PC-3 (cell line): ENCODE measurements at places on chromosomes 7 and 10.
A peak's percentile ranks its signal among the peaks of the same experiment; 100 is the strongest.

DNA sequence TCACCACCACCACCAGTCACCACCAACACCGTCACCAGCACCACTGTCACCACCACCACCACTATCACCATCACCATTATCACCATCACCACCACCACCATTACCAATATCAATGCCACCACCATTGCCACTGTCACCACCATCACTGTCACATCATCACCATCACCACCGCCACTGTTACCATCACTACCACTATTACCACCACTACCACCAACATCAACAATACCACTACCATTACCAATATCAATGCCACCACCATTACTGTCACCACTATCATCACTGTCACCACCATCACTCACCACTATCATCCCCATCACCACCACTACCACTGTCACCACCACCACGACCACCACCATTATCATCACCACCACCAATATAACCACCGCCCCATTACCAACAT lies 14.0 kb upstream of the DENND2A start:
- no peak for DNase-seq

- peak; percentile 23 for DNase-seq
Measured at GRCh38 chr7:149496642-149497391, 792 bp downstream of the ZNF746 start.

GRCh38 chr7:77575187-77575586 lies 38.1 kb downstream of the PTPN12 start:
- DNase-seq, result no peak

GRCh38 chr7:7099584-7100014 lies 82.7 kb upstream of the C1GALT1 start:
- peak; percentile 98 for DNase-seq

GRCh38 chr10:75058161-75058560 lies 53.3 kb upstream of the SAMD8 start:
- no peak for DNase-seq

GRCh38 chr7:153640586-153640985 lies 411.6 kb upstream of the DPP6 start:
- DNase-seq, result no peak

DNA sequence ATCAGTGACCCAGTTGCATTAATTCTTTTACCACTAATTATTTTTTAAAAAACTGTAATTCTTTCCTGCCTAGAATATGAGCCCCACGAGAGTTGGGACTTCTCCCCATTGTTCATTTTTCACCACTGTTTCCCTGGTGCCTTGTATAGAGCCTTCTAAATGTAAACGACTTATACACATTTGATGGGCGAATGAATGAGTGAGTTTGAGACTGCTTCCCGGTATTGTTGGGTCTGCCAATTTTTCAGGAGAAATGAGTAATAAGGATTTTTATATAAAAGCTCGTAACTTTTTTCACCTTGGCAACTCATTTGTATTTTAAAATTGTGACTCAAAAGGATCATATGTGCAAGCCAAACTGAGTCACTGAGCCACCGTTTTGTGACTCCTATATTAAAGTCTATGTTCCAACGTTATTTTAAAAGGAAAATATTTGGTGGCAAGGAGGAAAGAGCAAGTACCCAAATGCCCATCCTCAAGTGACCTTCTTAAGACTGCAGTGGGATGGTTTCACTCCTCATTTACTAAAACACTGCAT lies 621.3 kb downstream of the KCNMA1 start:
- peak; percentile 99 for DNase-seq

DNA sequence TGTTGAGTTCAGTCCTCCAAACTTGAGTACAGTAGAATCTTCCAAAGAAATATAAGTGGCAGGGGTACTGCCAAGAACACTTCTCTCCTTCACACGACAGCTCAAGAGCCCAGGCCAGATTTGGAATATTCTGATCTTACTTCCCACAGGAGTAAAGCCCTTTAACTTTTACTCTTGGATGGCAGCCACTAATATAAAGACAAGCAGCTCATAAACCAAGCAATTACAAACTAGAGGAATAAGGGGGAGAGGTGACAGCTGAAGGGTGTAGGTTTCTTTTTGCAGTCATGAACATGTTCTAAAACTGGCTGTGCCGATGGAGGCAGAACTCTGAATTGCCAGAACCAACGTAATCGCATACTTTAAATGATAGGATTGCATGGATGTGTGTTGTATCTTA lies 74.8 kb downstream of the SVIL start:
- DNase-seq, result no peak

DNA sequence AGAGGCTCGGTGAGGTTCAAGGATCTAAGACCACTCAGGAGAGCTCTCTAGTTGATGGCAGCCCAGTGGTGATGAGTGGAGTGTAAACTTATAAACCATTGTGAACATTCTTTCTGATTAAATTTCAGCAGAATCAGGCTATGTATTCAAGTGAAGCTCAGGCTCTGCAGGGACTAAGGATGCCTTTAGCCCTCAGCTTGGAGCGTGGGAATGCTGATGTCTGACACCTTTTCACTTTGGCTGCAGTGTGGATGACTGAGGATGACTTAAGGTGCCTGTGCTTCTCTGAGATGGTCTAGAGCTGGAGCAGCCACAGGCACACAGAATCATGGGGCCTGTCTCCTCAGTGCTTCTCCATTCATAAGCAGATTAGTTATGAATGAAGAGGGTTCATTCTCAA lies 150.4 kb downstream of the SORCS3 start:
- DNase-seq, result no peak

DNA sequence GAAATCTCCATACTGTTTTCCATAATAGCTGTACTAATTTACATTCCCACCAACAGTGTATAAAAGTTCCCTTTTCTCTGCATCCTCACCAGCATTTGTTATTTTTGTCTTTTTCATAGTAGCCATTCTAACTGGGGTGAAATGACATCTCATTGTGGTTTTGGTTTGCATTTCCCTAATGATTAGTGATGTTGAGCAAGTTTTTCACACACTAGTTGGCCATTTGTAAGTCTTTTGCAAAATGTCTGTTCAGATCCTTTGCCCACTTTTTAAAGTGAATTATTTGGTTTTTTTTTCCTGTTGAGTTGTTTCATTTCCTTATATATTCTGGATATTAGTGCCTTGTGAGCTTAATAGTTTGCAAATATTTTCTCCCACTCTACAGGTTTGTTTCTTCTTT lies 101.0 kb upstream of the NFE2L3 start:
- DNase-seq, result no peak

DNA sequence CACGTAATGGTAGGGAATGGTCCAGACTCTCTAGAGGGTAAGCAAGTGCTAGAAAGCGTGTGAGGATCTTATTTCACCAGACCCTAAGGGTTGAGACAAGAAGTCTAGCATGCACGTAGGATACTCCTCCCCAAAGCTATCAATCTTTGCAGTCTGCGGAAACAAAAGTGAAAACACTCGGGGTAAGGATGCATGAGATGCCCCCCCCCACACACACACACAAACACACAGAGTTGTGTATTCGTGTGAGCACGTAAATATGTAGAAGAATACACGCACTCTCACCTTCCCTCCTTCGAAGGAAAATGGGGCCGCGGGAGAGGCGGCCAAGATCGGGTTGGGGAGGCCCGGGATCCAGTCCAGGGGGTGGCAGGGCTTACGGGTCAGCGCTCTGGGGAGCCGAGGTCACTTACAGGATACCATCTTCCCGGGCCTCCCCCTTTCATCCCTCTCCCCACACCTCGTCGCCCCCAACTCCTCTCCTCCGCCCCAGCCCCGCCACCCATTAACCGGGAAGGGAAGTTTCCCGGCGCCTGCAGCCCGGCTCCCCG lies 455 bp downstream of the CUL2 start:
- DNase-seq, result peak; percentile 46
